ENCODE measurements at places on chromosomes 16 and 17.

DNA sequence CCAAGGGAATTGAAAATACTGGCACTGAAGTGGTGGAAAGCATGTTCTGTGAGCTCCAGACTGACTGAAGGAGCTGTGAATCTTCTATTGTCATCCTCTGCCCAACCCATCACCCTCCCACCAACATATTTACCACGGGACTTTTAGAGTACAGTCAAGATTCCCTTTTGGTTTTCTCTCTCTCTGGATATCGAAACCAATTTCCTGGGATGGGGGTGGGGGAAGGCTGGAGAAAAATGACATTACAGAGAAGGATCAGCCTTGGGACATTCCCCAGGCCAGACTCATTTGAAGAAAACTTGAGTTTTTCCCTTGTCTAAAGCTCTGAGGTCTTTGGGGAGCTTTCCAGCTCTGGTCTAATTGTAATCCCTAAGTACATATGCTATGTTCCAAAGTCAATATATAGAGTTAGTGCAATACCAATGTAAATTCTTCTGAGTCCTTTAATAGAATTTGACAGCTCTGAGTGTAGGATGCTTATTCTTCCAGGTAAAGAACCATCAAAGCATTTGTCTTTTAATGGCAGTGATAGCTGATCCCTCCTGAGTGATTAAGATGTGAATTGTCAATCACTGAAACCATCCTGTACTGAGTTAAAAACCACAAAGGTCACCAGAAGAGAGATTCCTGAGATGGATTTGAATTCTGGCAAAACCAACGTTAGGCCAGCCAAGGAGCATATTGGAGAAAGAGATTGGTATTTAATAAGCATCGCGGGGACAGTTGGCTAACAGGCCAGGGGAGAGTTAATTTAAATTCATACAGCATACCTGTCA is 48.8 kb upstream of the CCL1 start:
- H3K27me3 ChIP-seq: no peaks in the 10 kb centered on the region
- H3K27ac ChIP-seq: no peak overlapping the region
- no peak overlapping the region for H3K4me3 ChIP-seq
- DNase-seq: no peak
- H3K36me3 ChIP-seq: no peaks in the 10 kb centered on the region

DNA sequence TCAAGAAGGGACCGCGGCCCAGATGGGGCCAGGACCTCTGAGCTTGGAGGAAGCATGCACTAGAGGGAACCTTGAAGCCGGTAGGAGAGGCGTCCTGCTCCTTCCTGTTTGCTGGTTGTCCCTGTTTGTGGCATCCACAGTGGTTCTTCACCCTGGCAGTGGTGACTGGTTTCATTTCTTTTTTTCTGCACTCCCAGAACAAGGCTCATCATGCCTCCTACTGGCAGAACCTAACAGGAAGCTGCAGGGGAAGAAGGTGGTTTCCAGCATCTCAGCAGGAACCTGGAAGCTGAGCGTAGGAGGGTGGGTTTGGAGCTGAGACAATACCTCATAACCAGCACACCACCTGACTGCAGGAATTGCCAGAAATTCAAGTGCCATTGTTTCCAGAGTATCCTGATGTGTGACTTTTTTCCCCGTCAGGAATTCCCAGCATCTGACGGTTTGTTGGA is 5.8 kb downstream of the TMEM231 start:
- no peak overlapping the region for H3K4me3 ChIP-seq
- no peaks in the 10 kb centered on the region for H3K36me3 ChIP-seq
- no peaks in the 10 kb centered on the region for H3K27me3 ChIP-seq

DNA sequence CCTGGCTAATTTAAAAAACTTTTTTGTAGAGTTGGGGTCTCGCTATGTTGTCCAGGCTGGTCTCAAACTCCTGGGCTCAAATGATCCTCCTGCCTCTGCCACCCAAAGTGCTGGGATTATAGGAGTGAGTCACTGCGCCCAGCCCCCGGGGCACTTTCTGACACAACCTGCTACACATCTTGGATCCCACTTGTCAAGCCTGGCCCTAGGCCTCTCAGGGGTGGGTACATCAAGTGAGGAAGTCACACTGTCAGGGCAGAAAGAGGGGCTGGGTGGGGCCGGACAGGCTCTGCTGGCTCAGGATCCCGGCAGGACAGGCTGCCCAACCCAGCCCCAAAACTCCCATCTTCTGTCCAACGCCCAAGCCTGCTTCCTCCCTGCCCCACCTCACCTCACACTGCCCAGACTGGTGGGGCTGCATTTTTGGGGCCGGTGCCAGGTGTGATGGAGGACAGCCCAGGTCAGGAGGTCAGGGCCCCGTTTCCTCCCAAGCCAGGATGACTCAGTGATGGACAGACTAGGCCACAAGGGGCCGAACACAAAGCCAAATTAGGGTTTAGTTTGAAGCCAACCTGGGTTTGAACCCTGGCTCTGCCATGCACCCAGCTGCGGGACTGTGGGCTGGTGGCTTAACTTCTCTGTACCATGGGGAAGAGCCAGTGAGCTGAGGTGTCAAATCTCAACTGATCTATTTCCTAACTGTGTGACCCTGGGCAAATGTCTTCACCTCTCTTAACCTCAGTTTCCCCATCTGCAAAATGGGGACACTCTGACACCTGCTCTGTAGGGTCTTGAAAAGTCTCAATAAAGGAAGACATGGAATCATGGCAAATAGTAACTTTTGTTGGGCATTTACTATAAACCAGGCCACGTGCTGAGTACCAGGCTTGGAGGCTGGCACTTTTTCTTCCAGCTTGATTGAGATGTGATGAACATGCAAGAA is 8.9 kb upstream of the PPL start:
- peak; percentile 82 for DNase-seq
- no peak overlapping the region for H3K27ac ChIP-seq
- no peaks in the 10 kb centered on the region for H3K36me3 ChIP-seq
- H3K4me3 ChIP-seq: no peak overlapping the region
- no peaks in the 10 kb centered on the region for H3K27me3 ChIP-seq

DNA sequence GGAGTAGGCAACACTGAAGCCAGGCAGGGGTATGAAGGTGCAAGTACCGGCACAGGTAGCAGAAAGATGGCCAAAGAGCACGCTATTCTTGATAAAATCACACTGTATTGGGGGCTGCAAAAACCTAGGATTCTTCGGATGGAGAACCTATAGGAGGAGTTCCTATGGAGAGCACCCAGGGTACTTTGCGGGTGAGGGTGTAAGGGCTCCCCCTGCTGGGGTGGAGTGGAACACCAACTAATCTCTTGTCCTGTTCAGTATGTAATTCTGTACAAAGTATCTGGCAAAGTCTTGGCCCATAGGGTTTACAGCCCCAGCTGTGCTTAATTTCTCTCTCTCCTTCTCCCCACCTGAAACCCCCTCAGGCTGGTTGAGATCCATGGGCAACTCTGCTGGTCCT is 393.1 kb upstream of the ASIC2 start:
- H3K27ac ChIP-seq: no peak overlapping the region
- no peaks in the 10 kb centered on the region for H3K36me3 ChIP-seq
- H3K4me1 ChIP-seq: no peaks in the 10 kb centered on the region
- no peak for DNase-seq

DNA sequence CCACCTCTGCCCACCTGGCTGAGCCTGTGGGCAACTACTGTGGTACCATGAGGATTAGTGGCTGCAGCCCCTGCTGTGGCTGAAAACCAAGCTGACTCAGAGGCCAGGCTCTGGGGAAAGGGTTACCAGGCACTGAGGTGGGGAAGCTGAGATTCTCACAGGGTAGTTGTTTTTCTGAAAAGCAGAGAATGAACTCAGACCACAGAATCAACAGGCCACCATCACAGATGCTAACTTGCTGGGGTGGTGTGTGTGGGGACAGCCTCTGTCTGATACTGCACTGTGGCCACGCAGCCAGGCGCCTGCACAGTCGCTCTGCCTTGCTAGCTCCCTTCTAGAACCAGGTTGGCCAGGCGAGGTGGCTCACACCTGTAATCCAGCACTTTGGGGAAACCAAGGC is 28.8 kb downstream of the NPLOC4 start:
- no peak for DNase-seq
- peak overlapping the region; percentile 64 for H3K27ac ChIP-seq
- no peak overlapping the region for H3K4me3 ChIP-seq
- no peaks in the 10 kb centered on the region for H3K27me3 ChIP-seq

- no peak overlapping the region for H3K27ac ChIP-seq
- peaks cover 14% of the 10 kb centered on the region for H3K4me1 ChIP-seq
- no peaks in the 10 kb centered on the region for H3K36me3 ChIP-seq
- no peak for DNase-seq
- no peaks in the 10 kb centered on the region for H3K27me3 ChIP-seq
Measured at GRCh38 chr17:11999696-12000095, 2.4 kb upstream of the ZNF18 start.

GRCh38 chr16:51960931-51961330 is 586.0 kb downstream of the TOX3 start:
- no peaks in the 10 kb centered on the region for H3K27me3 ChIP-seq
- DNase-seq: no peak

DNA sequence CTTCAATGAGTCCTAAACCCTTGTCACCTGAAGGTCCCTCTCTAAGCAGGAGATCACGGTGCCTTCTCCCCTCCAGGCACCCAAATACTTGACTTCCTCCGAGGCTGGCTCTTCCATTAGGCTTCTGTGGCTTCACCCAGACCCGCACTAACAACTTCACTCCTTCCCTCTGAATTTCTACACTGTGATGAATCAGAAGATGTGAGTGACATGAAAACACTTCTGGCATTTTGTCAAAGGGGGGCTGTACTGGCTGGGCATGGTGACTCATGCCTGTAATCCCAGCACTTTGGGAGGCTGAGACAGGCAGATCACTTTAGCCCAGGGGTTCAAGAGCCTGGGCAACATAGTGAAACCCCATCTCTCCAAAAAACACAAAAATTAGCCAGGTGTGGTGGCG is 72.6 kb upstream of the CNEP1R1 start:
- peaks cover 3% of the 10 kb centered on the region for H3K27me3 ChIP-seq
- H3K27ac ChIP-seq: no peak overlapping the region
- DNase-seq: no peak
- no peak overlapping the region for H3K4me3 ChIP-seq

DNA sequence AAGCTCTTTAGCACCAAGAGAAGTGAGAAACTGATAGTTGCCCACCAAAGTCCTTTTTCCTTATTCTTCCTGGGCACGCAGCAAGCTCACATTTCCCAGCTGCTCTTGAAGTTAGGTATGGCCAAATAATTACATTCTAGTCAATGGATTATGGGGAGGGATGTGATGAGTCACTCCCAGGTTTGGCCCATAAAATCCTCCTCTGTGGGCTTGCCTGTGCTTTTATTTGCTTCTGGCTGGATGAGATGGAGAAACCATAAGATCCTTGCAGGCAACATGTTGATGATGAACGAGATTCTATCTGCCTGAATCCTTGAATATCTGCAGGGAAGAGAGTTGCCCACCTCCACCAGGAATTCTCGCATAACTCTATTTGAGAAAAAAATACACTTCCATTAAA is 568.3 kb upstream of the SALL1 start:
- no peak overlapping the region for H3K4me3 ChIP-seq
- no peaks in the 10 kb centered on the region for H3K27me3 ChIP-seq
- no peak for DNase-seq
- no peak overlapping the region for H3K27ac ChIP-seq
- H3K4me1 ChIP-seq: no peaks in the 10 kb centered on the region

DNA sequence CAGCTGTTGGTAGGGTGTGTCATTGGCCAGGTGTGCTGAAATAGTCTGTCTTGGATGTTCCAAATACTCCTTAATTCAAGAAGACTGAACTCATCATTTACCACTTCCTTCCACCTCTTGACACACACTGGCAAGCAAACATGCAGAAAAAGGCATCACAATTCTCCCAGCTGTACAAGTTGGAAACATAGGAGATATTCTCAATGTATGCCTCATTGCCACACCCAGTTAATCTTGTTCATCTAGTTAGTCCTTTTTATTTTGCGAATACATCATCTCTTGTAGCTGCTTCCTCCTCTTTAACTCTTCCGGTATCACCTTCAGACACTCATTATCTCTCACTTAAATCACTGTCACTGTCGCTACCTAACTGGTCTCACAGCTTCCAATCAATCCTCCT is 75.1 kb upstream of the GOT2 start:
- H3K27me3 ChIP-seq: no peaks in the 10 kb centered on the region
- no peak for DNase-seq
- no peak overlapping the region for H3K4me3 ChIP-seq
- no peaks in the 10 kb centered on the region for H3K4me1 ChIP-seq
- H3K27ac ChIP-seq: no peak overlapping the region

GRCh38 chr16:26365161-26365940 is 673.6 kb downstream of the HS3ST4 start:
- no peak for DNase-seq
- H3K4me1 ChIP-seq: no peaks in the 10 kb centered on the region
- H3K27me3 ChIP-seq: no peaks in the 10 kb centered on the region
- no peaks in the 10 kb centered on the region for H3K36me3 ChIP-seq
- H3K27ac ChIP-seq: no peak overlapping the region

DNA sequence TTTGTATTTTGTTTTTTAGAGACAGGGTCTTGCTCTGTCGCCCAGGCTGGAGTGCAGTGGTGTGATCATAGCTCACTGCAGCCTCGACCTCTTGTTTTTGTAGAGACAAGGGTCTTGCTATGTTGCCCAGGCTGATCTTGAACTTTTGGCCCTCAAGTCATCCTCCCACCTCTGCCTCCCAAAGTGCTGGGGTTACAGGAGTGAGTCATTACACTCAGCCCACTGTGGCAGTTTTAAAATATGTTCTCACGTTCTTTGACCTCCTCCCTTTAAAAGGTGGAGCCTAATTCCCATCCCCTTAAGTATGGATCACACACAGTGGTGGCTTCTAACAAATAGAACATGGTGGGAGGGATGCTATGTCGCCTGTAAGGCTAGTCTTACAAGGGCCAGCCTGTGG is 67.7 kb downstream of the ZDHHC7 start:
- DNase-seq: peak; percentile 17
- no peaks in the 10 kb centered on the region for H3K4me1 ChIP-seq

DNA sequence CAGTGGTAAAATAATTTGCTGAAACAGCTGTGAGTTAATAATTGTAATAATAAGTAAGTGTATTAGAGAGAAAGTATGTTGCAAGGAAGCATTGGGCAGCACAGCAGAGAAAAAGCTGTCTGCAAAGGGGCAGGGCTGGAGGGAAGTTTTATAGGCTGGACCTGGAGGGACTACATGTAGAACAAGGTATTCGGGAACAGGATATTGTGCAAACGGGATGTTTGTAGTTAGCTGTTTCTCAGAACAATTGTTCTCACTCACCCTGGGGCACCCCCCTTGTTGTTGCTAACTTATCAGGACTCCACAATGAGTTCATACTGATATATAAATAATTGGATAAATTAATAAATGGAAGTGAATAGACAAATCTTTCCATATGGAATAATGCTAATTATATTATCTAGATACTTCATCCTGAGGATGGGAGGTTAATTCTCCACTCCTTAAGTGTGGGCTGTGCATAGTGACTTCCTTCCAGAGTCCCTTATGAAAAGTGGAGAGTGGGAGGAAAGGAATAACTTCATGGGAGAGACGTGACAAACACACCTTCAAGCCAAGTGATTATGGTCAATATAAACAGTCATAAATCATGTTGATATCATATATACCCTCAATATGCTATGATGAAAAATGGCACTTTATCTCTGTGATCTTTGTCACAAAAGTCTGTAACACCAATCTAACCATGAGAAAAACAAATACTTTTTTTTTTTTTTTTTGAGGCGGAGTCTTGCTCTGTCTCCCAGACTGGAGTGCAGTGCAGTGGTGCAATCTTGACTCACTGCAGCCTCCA is 85.4 kb downstream of the PPM1E start:
- H3K36me3 ChIP-seq: no peaks in the 10 kb centered on the region
- no peaks in the 10 kb centered on the region for H3K4me1 ChIP-seq
- peak; percentile 46 for DNase-seq

GRCh38 chr16:14418795-14419225 is 211.2 kb downstream of the PARN start:
- H3K4me1 ChIP-seq: no peaks in the 10 kb centered on the region
- no peak overlapping the region for H3K4me3 ChIP-seq
- no peak for DNase-seq
- H3K27ac ChIP-seq: no peak overlapping the region

GRCh38 chr17:52376137-52376536 is 217.6 kb upstream of the CA10 start:
- no peaks in the 10 kb centered on the region for H3K36me3 ChIP-seq
- H3K27me3 ChIP-seq: no peaks in the 10 kb centered on the region
- no peak overlapping the region for H3K4me3 ChIP-seq
- no peaks in the 10 kb centered on the region for H3K4me1 ChIP-seq
